AG08395 (cell line): ENCODE measurements at places on chromosomes 6 and 20.

DNA sequence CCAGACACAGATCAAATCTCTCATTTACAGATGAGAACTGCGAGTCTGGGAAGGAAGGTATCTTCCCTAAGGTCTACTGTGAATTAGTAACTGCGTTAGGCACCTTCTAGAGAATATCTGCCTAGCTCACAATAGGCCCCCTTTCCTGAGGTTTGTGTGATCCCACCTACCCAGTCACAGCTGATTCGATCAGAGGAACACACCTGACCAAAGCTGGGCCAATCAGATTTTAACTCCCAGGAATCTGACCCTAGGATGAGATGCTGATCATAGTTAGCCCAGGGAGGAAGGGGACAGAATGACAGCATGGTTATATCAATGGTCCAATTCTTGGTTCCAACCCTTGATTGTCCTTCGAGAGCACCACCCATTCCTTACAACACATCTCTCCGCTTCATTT is 7.4 kb upstream of the CCDC167 start:
- DNase-seq = no peak

GRCh38 chr6:3226481-3227362 is 731 bp downstream of the TUBB2B start:
- DNase-seq = no peak

- DNase-seq = no peak
Observed at GRCh38 chr20:19562426-19562825, 195.6 kb upstream of the RIN2 start.

- DNase-seq = no peak
Observed at GRCh38 chr20:12610871-12611270, 397.9 kb upstream of the SPTLC3 start.

GRCh38 chr6:3527651-3527977 is 70.8 kb upstream of the SLC22A23 start:
- DNase-seq = no peak

DNA sequence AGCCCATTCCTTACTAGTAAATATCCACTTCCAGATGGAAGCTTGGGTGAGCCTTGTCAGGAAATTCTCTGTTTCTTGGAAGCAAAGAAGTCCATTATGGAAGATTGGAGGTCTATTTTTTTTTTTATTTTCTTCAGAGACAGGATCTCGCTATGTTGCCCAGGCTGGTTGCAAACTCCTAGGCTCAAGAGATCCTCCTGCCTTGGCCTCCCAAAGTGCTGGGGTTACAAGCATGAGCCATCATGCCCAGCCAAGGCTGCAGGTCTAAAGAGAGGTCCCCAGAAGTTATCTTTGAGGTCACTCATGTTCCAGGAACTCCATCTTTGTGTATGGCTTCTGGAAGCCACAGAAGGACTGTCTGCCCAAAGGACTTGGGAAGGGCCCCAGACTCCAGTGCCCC is 255.3 kb downstream of the LY86 start:
- DNase-seq = no peak

- no peak for DNase-seq
Observed at GRCh38 chr20:53580376-53581111, 13.1 kb downstream of the ZNF217 start.

- peak; percentile 94 for DNase-seq
Observed at GRCh38 chr20:2879146-2879545, 5.9 kb downstream of the PTPRA start.

DNA sequence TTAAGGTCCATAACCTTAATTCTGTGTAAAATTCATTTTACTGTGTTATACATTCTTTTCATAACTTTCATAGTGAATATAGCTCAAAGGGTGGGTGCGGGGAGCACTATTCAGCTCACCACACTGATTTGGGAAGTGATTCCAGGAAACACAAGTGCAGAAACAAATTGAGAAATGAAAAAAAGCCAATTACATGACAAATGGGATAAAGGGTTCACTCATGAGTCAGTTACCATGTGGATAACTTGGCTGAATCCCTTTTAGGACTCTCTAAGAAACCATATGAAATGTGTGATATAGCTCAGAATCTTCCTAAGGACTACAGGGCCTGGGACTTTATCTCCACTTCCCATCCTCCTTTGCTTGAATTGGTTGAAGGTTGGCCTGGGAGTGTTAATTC is 3.1 kb upstream of the BTN2A1 start:
- no peak for DNase-seq

DNA sequence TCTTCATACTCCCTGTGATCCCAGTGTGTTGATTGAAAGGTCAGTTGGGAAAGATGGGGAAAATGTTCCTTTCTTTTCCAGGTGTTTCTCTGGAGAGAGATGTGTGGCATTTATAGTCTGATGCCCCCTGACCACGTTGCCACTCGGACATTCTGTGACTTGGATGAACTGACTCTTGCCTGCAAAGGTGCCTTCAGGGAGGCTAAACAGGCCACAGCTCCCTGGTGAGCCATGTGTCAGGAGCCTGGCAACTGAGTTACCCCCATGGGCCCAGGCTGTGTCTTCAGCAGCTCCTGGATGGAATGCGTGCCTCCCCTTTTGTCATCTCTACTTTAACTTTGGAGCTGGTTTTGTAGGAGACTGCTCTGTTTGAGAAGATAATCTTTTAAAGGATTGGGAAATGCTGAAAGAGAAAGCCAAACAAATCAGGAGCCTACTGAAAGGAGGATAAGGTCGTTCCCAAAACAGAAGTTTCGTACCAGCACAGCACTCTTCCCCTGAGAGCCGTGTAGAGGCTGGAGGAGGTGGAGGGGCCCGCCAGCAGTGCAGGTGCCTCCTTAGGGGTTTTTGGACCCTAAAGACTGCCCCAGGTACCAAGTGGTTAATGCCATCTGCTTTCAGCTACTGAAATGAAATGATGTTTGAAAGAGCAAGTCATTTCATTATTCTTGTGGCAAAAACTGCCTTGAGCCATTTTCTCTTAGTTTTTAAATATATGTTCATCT is 322.8 kb downstream of the ZFAND3 start:
- no peak for DNase-seq

- peak; percentile 42 for DNase-seq
Observed at GRCh38 chr20:51156041-51156982, 133.4 kb upstream of the KCNG1 start.

DNA sequence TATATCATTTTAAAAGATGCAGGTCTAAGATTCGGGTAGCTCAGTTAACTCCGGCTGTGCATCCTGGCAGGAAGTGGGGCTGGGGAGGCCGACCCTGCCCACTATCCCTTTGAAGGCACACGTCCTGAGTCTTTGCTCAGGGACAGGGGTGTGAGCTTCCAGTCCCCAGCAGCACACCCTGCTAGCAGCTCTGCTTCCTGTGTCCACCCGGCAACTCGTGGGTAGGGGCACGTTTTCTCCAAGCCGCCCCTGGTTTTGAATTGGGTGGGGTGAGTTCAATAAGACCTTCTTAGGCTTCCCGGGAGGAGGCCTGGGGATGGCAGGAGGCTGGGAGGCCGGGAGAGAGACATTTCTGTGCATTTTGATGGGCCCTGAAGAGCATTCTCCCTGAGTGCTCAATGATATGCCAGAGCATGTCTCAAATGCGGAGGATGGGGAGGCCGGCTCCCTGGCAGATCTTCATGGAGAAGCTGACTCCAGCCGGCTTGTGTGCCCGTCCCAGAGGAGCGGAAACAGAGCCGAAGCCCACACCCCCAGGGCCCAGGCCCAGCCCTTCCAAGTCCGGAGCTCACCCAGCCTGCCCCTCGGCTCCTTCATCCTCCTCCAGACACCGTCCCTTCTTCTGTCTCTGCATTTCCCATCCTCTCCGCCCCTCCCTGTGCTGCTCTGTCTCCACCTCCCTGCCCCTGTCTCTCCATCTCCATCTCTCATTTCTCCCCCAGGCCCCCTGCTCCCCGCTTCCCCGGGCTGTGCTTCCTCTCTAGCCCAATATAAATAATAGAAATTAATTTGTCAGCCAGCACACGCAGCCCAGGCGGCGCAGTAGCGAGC is 36.3 kb upstream of the ZFAND3 start:
- DNase-seq = peak; percentile 53

DNA sequence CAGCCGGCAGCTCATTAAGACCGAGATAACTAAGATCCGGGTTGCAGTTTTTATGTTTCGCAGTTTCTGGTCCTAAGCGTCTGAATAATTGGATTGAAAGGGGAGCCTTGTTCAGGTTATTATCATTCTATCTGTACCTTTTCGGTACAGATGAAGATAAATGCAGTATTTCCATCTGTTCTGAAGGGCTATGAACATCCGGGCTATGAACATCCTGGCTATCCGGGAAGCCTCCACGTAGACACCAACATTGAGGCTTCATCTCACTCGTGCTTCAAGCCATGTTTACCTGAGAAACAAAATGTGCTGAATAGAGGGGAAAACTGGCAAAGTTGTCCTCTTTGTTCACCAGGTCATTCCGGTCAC is 399 bp upstream of the REPS1 start:
- DNase-seq = no peak

DNA sequence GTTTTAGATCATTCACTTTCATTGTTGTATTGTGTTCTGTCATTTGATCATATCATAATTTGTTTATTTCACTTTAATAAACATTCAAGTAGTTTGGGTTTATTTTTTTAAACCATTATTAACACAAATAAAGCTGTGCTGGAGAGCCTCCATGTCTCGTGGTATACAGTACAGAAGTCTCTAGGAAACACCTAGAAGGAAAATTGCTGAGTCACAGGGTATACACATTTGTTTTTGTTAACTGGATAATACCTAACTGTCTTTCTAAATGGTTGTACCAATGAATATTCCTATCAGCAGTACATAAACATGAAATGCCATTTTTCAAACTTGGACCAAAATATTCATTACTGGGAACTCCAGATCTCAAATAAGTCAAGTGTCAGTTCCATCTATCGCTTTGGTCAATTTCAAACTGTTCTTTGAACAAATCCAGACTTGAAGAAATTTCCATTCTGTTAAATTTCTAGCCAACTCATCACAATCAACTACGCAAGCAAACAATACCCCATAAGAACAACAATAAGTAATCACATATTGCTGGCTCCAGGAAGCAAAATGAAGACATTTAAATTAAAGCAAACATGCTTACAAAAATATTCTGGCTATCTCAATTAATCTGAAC is 138.1 kb downstream of the ATXN1 start:
- DNase-seq = no peak

- peak; percentile 98 for DNase-seq
Observed at GRCh38 chr6:28080631-28081485, 490 bp downstream of the ZNF165 start.

DNA sequence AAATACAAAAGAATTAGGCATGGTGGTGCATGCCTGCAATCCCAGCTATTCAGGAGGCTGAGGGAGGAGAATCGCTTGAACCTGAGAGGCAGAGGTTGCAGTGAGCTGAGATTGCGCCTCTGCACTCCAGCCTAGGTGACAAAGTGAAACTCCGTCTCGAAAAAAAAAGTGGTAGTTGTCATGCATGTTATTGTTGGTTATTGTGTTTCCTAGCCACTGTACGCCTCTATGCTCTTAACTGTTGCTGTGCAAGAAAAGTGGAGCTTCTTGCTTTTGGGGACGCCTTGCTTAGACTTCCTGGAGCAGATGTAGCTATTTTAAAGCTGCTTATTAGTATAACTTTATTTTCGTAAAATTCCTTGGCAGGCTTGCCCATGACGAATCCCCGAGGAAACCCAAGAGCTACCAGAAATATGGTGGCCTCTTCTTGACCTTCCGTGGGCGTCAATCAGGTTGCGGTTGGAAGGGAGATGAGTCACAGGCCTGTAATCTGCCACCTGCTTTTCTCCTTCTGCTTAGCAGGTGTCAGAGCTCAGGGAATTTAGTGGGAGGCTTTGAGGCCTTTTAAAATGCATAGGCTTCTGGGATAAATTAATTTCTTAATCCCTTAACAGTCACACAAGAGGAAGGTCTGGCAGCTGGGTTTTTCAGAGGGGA is 17.3 kb downstream of the GABRR2 start:
- DNase-seq = peak; percentile 75

DNA sequence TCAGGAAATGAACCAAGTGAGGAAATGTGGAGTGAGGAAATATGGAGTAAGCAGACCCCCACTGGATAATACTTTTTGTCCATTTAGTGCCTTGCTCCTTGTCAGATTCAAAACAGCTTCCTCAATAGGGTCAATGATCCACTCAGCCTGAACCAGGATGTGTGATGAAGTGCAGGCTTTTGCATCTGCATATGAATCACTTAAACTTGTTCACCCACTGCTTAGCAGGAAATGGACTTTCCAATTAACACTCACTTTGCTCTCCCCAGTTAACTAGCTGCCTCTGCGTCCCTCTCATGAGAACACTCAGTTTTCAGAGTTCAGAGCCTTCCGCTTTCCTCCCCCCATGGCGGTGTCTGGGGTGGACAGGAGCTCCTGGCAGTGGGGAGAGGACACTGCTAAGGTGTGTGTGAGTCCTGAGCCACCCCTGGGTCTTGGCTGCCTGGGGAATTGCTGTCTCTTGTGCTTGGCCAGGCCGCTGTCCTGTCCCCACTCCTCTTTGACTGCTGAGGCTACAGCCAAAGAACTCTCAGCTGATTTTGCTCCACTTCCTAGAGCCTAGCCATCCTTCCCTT is 621.8 kb downstream of the CDH26 start:
- DNase-seq = no peak

GRCh38 chr6:149317644-149318571 is at the start of gene TAB2:
Gene TAB2 (plus strand): TSS chr6:149317712. CDS start chr6:149369998, 52,286 bp downstream.
- DNase-seq = peak; percentile 10

DNA sequence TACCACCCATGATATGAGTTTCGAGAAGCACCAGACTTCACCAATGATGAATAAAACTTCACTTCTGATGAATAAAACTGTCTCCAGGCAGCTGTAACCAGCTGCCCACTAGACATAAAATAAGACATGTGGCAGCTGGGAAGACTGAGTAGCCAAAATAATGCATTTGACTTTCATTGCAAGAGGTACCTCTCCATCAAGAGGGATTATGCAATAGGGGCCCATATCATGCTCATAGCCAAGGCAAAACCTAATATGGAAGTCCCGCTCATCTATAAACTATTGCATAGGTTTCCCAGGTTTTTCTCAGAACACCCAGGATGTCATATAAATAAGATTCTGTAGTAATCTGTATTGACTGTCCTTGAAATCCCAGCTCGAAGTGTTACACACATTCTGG is 155.5 kb downstream of the SIM1 start:
- no peak for DNase-seq

- DNase-seq = no peak
Observed at GRCh38 chr6:63968650-63969049, 333.0 kb downstream of the PHF3 start.

- DNase-seq = no peak
Observed at GRCh38 chr20:35116258-35116657, 23.7 kb upstream of the TRPC4AP start.

DNA sequence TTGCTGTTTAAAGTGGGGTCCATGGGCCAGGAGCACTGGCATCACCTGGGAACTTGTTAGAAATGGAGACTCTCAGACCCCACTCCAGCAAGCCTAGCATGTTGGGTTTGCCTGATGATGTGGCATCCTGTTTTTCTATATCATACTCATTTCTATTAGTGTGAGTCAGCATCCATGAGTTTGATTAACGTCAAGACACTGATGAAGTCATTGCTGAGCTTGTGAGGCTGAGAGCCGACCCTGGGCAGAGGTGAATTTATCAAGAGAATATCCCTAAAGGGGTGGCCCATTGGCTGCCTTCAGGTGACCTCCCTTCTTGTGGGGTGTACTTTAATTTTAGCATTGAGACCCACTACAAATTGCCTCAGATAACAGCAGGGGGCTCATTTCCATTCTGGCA is 43.4 kb upstream of the RNF144B start:
- no peak for DNase-seq

- no peak for DNase-seq
Observed at GRCh38 chr6:32603888-32604287, 14.2 kb upstream of the HLA-DRB1 start.
